Ascending aorta (tissue), 2 donors: ENCODE measurements at places on chromosomes 11 and 22.

- no peaks in the 10 kb centered on the region for H3K36me3 ChIP-seq
- H3K27ac ChIP-seq: peak overlapping the region; percentile 74
- no peaks in the 10 kb centered on the region for H3K4me1 ChIP-seq
- no peak for DNase-seq
- no peak overlapping the region for H3K4me3 ChIP-seq
- H3K27me3 ChIP-seq: no peaks in the 10 kb centered on the region
Observed at GRCh38 chr11:27013781-27014361, 20.0 kb downstream of the FIBIN start.

DNA sequence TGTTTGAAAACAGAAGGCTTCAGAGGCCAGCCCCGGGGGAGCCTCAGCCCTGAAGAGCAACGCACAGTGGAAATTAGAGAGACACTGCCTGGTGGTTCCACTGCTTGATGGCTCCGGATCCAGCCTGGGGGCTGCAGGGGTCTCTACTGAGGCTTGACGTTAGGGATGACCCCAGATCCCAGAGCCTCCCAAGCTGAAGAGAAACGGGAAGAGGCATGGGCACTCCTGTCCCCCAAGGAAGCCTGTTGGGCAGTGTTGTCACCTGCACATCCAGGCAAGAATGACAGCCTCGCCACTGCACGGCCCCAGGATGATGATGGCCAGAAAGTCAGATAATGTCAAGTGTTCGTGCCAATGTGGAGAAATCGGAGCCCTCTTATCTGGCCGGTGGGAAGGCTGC, 56.8 kb upstream of the FGF3 start:
- peak; percentile 41 for DNase-seq
- H3K27ac ChIP-seq: no peak overlapping the region
- no peaks in the 10 kb centered on the region for H3K27me3 ChIP-seq
- no peaks in the 10 kb centered on the region for H3K4me1 ChIP-seq
- H3K36me3 ChIP-seq: no peaks in the 10 kb centered on the region
- H3K4me3 ChIP-seq: no peak overlapping the region

GRCh38 chr11:2072551-2073261, 66.5 kb downstream of the IGF2 start:
- H3K4me3 ChIP-seq: no peak overlapping the region
- H3K4me1 ChIP-seq: no peaks in the 10 kb centered on the region
- DNase-seq: no peak
- H3K27ac ChIP-seq: no peak overlapping the region
- H3K36me3 ChIP-seq: no peaks in the 10 kb centered on the region

DNA sequence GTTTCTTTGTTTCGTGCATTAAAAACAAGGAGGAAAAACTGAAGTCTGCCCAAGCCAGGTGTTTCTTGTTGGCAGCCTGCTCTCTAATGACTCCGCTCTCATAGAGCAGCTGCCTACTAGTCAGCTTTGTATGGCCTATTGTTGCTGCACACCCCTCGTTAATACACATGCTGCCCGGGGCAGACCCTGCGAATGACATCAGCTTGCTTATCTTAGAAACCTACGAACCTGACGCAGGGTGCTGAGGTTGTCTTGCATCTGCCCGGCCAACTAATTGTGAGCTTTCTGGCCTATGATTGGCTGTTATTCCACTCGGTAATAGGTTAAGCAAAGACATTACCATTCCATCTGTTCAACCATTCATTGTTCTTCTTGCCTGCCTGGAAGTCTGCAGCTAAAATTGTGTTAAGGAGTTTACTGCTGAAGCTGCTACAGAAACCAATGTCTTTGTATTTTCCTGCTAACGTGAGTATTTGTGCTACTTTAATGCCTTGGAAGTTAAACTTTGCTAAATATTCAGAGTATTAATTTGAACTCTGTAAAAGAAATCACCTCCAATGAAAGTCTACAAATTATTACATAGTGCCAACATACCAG, 37.5 kb downstream of the ZC3H12C start:
- no peaks in the 10 kb centered on the region for H3K27me3 ChIP-seq
- no peak overlapping the region for H3K27ac ChIP-seq
- H3K36me3 ChIP-seq: no peaks in the 10 kb centered on the region

DNA sequence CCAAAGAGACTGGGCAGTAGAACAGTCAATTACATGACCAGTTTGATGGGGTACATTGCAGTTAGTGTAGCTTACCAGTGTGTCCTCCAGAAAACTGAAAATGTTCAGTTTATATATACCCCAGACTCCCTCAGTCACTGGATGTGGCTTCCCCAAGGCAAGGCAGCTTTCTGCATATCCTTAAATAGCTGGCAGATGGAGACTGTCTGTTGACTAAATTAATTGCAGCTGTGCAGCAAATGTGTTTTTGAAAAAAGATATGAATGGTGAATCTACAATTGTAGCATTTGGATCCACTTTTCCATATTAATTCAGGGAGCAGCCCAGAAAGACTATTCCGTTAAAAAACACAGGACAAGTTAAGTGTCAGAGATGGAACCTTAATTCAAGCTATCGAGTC, 565.1 kb upstream of the CCDC179 start:
- H3K4me1 ChIP-seq: no peaks in the 10 kb centered on the region
- no peak overlapping the region for H3K27ac ChIP-seq
- no peaks in the 10 kb centered on the region for H3K36me3 ChIP-seq
- DNase-seq: no peak
